ENCODE measurements at places on chromosomes 2 and 18. TPM values are rescaled to one million over a fixed set of nuclear protein-coding genes. Genes with fewer than 3 reads are reported as not detected.
A peak's percentile ranks its signal among the peaks of the same experiment; 100 is the strongest.

Gene RTN4
- 112 TPM for total RNA-seq

- no peak overlapping the region for H3K4me3 ChIP-seq
- no peak overlapping the region for H3K27ac ChIP-seq
- DNase-seq: no peak
- no peaks in the 10 kb centered on the region for H3K4me1 ChIP-seq
- no peaks in the 10 kb centered on the region for H3K36me3 ChIP-seq
Observed at GRCh38 chr2:116490511-116491145, 1323.9 kb upstream of the DDX18 start.

GRCh38 chr18:8860845-8861642 lies 155.7 kb downstream of the MTCL1 start:
- no peaks in the 10 kb centered on the region for H3K4me1 ChIP-seq
- H3K4me3 ChIP-seq: no peak overlapping the region
- H3K27me3 ChIP-seq: no peaks in the 10 kb centered on the region
- H3K36me3 ChIP-seq: no peaks in the 10 kb centered on the region
- no peak overlapping the region for H3K27ac ChIP-seq

- DNase-seq: no peak
- no peaks in the 10 kb centered on the region for H3K4me1 ChIP-seq
- H3K4me3 ChIP-seq: no peak overlapping the region
- no peaks in the 10 kb centered on the region for H3K27me3 ChIP-seq
Observed at GRCh38 chr2:233965032-233965603, 47.9 kb downstream of the TRPM8 start.

- no peaks in the 10 kb centered on the region for H3K4me1 ChIP-seq
- no peak overlapping the region for H3K27ac ChIP-seq
- no peaks in the 10 kb centered on the region for H3K36me3 ChIP-seq
- no peaks in the 10 kb centered on the region for H3K27me3 ChIP-seq
- no peak overlapping the region for H3K4me3 ChIP-seq
- no peak for DNase-seq
Observed at GRCh38 chr2:126645211-126645618, 10.7 kb upstream of the GYPC start.

Gene KCMF1
- total RNA-seq: 7.9 TPM

DNA sequence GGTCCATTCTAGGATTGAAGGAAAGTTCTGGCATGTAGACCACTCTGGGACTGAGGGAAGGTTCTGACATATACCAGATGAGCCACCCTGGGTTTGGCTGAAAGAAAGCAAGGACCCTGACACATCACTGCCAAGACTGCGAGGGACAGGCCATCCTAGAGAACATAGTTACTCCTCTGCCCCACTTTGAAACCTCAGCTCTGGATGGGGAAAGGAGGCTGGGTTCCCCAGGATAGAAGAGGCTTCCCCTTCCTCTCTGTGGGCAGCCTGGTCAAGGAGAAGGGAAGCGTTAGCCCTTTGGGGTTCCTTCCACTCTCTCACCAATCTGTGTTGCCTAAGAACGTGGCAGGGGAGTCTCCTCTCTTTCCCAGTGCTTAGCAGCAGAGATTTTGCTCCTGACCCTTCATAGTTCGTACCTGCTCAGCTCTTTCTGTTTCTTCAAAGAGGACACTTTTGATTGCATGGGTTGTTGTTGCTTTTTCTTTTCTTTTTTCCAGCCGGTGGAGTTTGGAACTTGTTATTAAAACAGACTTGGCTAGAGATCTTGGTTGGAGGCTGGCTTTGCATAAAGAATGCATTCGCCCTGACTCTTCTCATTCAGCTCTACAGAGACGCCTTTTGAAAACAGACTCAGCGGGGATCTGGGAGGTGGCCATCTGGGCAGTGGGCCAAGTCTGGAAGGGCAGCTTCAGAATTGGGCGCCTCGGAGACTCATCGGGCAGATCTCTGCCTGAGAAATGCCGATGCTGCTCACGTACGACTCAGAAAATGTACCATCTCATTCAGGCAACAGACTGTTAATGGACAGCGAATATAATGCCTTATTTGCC lies 166.1 kb downstream of the CLIP4 start:
- DNase-seq: peak; percentile 26
- peaks cover 8% of the 10 kb centered on the region for H3K4me1 ChIP-seq
- no peak overlapping the region for H3K27ac ChIP-seq
- H3K4me3 ChIP-seq: no peak overlapping the region

Gene SKOR2
- not detected for total RNA-seq

GRCh38 chr18:58473071-58473470 lies 155.8 kb downstream of the ALPK2 start:
- H3K4me1 ChIP-seq: peaks cover 12% of the 10 kb centered on the region
- no peak overlapping the region for H3K4me3 ChIP-seq
- H3K36me3 ChIP-seq: no peaks in the 10 kb centered on the region
- H3K27ac ChIP-seq: no peak overlapping the region
- H3K27me3 ChIP-seq: no peaks in the 10 kb centered on the region

GRCh38 chr2:145680276-145680675 lies 1160.4 kb upstream of the ZEB2 start:
- no peak overlapping the region for H3K27ac ChIP-seq
- no peaks in the 10 kb centered on the region for H3K4me1 ChIP-seq
- no peak for DNase-seq
- no peaks in the 10 kb centered on the region for H3K36me3 ChIP-seq
- H3K27me3 ChIP-seq: no peaks in the 10 kb centered on the region
- no peak overlapping the region for H3K4me3 ChIP-seq

DNA sequence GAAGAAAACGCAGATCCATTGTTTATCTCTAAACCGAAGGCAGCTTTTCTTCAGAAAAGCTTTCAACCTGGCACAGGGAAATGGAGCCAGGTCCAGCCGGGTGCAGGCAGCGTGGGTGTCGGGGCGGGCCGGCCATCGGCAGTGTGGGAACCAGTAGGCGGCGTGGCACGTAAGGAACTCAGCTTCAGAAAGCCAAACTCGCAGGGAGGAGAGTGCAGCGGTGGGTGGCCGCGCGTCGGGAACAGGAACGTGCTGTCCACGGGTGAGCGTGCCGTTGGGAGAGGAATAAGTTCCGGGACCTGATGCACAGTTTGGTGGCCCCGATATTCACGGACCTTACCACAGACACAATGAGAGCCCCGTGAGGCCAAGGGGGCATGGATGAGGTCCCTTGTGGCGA lies 270.4 kb downstream of the TWIST2 start:
- no peak for DNase-seq
- H3K27ac ChIP-seq: no peak overlapping the region
- H3K27me3 ChIP-seq: no peaks in the 10 kb centered on the region
- H3K4me1 ChIP-seq: peaks cover 10% of the 10 kb centered on the region

GRCh38 chr2:188291617-188292347 lies at the start of gene GULP1:
TSS of gene GULP1 (plus strand) at chr2:188291874. CDS start at chr2:188477703, 185,829 bp downstream.
- no peaks in the 10 kb centered on the region for H3K27me3 ChIP-seq
- H3K4me3 ChIP-seq: peak within 1 kb of the TSS; percentile 64
- peaks cover 24% of the 10 kb centered on the region for H3K4me1 ChIP-seq
- H3K27ac ChIP-seq: peak within 1 kb of the TSS; percentile 93

Gene FER1L5
- total RNA-seq: 3.6 TPM

DNA sequence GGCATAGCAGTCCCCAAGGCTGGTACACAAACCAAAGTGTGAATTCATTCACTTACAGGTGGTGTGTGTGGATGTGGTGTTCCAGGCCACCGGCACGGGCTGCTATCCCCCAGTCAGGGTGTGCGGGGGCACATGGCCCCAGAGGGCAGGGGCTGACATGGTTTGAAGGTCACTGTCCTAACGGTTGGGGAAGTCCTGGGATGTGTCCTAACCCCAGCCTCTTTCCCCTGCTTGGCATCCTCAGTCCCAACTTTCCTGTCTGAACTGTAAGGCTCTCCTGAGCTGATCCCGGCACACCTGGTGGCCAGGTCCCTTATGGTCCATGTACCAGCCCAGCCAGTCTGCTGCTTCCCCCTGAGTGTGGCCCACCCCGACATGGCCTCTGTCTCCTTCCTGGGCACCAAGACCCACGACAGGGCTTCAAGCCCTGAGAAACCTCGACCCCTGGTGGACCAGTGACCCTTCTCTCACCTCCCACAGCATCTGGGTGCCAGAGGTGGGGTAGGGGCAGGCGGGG lies 2.4 kb upstream of the TMEM185B start:
- no peak overlapping the region for H3K4me3 ChIP-seq
- peaks cover 31% of the 10 kb centered on the region for H3K4me1 ChIP-seq
- H3K36me3 ChIP-seq: no peaks in the 10 kb centered on the region
- no peak overlapping the region for H3K27ac ChIP-seq
- DNase-seq: no peak
- H3K27me3 ChIP-seq: no peaks in the 10 kb centered on the region
